COR-L47 (cell line): ENCODE measurements at places on chromosomes 1 and 21.

DNA sequence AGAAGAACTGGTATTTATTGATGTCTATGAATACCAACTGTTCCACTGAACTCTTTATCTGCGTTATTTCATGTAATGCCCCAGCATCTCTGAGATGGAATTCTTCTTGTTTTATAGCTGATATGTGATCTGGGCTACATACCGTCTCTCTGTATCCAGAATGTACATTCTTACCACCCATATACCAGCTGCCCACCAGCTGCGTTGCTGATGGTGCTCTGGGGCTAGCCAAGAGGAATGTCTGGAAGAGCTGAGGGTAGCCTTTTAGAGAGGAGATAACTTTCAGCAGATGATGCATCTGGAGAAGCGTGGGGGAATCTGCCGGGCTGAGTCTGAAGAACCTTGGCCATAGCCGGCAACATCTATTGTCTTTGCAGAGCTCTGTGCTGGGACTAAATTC lies 137.5 kb downstream of the RYR2 start:
- no peak for DNase-seq

GRCh38 chr1:115179397-115180079 lies 90.2 kb upstream of the TSPAN2 start:
- no peak for DNase-seq

GRCh38 chr1:206058927-206059292 lies 5.9 kb downstream of the RHEX start:
- DNase-seq: no peak

DNA sequence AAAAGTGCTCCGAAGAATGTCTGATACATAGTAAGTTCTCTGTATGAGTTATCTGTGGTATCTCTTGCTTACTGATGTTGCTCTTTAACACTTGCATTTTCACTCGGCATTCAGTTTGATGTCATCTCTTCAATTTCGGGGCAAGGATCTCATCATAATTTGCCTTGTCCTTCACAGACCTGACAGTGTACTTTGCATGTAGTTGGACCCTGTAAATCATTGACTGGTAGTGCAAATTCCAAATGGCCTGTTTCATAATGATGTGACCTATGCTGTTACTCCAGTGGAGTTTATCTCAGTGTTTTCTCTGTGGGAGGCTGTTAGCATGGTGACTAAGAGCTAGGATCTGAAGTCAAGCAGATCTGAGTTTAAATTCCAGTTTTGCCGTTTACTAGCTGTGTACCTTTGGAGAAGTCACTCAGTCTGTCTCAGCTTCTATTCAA lies 34.2 kb upstream of the ABCD3 start:
- DNase-seq: no peak

- DNase-seq: no peak
Observed at GRCh38 chr1:56135069-56135863, 444.1 kb downstream of the PLPP3 start.

GRCh38 chr1:174995916-174996315 lies 3.8 kb upstream of the CACYBP start:
- no peak for DNase-seq

GRCh38 chr1:197471248-197471985 lies 203.4 kb downstream of the CRB1 start:
- peak; percentile 83 for DNase-seq

DNA sequence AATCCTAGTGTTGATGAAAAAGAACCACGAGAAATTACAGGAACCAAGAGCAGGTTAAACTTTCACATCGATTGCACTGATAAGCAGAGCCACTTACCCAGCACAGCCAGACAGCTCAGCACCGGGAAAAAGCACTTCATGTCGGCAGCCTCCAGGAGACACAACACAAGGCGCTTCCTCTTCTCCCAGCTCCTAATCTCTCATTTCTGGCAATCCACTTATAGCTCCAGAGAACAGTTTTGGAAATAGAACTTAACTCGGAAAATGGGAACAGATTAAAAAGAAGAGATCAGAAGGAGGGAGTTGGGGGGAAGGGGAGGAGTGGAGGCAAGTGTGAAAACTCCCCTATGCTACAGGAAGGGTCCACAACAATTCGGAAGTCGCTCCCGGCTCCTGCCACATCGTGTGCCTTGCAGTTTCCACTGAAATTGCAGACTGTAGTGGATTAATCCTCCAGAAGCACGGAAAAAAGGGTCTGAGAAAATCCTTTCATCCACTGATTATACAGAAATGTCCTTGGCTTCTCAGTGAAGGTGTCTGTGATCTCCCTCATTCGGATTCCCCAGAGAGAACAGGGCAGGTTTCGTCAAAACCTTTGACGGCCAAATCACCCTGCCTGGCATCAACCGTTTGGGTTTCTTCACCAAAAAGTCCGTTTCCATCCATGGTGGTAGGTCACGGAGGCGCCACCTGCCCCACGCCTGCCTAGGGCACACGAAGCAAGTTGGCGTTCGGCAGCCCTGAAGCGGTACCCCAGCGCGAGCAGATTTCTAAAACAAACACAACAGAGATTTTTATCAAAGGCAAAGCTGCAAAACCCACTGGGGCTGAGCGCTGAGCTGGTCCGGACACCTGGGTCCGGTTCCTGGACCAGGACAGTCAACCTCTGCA lies 1.1 kb downstream of the IGSF3 start:
- DNase-seq: no peak

DNA sequence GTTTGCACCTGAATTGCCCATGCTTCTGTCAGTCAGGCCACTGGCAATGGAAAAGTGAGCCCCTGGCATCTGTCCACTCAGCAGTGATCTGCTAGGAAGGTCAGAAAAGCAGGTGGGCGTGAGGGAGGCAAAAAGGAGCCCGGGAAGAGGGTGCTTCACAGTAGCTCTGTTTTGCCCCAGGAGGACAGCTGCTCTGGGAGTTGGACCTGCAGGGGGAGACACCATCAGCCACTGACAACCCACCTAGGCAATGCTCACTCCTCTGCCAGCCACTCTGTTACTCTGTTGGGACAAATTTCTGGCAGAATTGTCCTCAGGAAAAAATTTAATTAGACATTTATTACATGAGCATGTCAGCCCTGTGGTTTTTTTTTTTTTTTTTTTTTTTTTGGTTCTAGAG lies 146.4 kb downstream of the LRIG2 start:
- no peak for DNase-seq

- DNase-seq: no peak
Observed at GRCh38 chr1:150389650-150390049, 25.7 kb downstream of the RPRD2 start.

DNA sequence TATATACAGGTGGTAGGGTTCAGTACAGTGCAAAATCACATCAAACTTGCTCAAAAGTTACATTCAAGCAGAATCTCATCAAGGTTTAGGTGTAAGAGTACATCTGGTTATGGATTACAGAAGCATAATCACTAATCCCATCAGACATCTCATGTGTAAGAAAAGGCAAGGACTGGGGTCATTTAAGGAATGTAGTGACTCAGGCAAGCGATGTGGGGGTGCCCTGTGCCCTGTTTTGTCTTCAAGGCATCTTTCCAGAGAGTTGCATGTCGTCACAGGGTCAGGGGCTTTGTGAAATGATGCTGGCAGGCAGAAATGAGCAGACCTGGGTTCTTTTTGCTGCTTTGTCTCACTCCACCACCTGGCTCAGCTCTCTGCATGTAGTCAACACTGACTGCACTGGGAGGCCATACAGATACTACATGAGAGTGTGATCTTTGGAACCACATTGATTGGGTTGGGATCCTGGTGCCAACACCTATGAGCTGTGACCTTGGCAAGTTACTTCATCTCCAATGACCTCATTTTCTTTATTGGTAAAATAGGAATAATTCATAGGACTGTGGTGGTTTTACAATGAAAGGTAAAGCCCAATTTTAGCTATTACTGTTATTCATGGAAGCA lies 8.2 kb upstream of the HHIPL2 start:
- no peak for DNase-seq

DNA sequence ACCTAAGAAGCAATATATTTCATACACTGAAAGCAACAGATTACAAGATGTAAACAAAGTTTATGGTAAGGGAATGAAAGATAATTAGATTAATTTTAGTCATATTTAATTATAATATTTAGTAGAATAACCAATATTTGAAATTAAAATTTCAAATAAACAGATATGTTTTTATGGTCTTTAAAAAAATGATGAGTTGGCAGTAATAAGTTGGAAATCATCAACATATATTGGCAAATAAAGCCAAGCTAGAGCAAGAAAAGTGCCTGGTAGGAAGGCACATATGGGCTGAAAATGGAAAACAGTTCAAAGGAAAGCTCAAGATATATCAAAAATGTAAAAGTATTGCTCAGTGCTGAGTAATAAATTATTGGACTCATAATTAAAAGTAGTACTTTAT lies 1274.0 kb downstream of the AMY1C start:
- no peak for DNase-seq

GRCh38 chr1:175969231-175969630 lies 225.8 kb upstream of the TNR start:
- no peak for DNase-seq

DNA sequence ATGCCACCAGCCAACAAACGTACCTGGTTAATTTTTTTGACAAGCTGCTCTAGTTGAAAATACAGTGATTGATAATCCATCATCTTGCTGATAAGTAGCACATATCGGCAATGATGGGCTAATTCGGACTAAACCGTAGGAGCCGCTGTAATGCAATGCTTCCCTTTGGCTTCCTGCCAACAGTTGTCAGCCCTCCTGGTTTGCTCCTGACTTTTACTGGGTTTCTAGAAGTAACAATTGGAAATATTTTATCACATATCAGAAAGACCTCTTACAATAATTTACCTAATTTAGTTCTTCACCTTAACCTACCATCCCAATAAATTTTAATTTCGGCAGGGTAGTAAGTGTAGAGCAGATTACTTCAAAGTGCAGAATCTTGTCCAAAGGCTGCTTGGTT lies 148.5 kb downstream of the DHRS3 start:
- DNase-seq: no peak

- DNase-seq: no peak
Observed at GRCh38 chr1:183953031-183953430, 84.5 kb downstream of the COLGALT2 start.

- DNase-seq: no peak
Observed at GRCh38 chr1:116891396-116892079, 18.2 kb upstream of the PTGFRN start.

GRCh38 chr1:30778154-30778978 lies 20.8 kb upstream of the LAPTM5 start:
- peak; percentile 62 for DNase-seq

- no peak for DNase-seq
Observed at GRCh38 chr1:17347769-17348592, 24.0 kb upstream of the PADI6 start.

GRCh38 chr21:36640174-36640720 lies 58.7 kb upstream of the SIM2 start:
- no peak for DNase-seq

DNA sequence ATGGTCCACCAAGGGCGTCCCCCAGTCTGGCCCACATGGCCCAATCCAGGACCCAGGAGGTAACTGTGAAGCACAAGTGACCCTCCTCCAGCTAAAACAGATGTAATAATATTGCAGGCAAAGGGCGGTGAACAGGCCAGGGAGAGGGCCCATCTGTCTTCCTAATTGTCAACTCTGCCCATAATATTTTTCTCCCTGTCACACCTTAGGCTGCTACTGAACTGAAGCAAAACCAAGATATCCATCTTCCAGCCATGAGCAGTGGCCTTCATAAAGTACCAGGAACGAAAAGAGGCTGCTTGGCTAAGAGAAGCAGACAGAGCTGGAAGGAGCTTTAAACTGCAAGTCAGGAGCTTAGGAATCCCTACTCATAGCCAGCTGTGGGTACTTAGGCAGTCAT lies 3.1 kb downstream of the KANK4 start:
- no peak for DNase-seq

GRCh38 chr1:101363891-101364318 lies 127.1 kb downstream of the S1PR1 start:
- DNase-seq: no peak

GRCh38 chr1:160400223-160400645 lies at the start of gene VANGL2:
VANGL2 (plus strand) TSS chr1:160400564; CDS start chr1:160415838, 15,274 bp downstream.
- peak; percentile 64 for DNase-seq

- DNase-seq: no peak
Observed at GRCh38 chr1:203227371-203228083, 1.9 kb downstream of the CHIT1 start.

DNA sequence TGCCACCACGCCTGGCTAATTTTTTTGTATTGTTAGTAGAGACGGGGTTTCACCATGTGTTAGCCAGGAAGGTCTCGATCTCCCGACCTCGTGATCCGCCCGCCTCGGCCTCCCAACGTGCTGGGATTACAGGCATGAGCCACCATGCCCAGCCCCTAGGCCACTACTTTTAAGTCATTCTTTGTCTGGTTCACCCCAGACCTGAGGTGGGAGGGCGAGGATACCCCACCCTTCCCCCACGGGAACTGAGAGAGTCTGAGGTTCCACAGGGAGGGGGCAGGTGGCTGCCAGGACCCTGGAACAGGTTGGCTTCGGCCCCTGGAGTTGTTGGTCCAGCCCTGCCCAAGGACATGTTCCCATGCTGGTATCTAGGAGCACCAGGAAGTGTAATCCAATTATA lies 7.7 kb upstream of the SDC3 start:
- DNase-seq: no peak

- DNase-seq: no peak
Observed at GRCh38 chr1:90973897-90974798, 47.7 kb downstream of the ZNF644 start.

- no peak for DNase-seq
Observed at GRCh38 chr1:207755846-207756693, 4.2 kb downstream of the CD46 start.

DNA sequence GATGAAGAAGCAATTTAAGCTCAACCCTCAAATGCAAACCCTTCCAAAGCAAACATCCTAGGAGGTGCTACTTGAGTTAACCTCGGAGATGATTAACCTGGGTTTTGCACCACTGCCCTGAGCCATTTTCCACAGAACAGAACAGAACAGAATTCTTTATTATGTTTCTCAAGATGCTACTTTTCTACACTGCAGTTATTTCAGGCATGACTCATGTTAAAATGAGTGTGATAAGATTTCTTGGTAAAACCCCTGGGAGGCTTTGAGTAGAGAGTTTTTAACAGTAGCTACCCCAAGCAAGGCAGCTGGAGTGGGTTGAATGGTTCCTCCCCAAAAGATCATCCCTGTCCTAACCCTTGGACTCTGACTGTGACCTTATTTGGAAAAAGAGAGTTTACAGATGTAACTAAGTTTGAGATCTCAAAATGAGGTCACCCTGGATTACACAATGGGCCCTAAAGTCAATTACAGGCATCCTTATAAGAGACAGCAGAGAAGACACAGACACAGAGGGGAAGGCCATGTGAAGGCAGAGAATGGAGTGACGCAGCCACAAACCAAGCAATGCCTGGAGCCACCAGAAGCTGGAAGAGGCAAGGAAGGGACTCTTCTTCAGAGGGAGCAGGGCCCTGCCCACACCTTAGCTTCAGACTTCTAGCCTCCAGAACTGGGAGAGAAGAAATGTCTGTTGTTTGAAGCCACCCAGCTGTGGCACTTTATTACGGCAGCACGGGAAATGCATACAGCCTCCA lies 153.4 kb downstream of the ETS2 start:
- DNase-seq: no peak

DNA sequence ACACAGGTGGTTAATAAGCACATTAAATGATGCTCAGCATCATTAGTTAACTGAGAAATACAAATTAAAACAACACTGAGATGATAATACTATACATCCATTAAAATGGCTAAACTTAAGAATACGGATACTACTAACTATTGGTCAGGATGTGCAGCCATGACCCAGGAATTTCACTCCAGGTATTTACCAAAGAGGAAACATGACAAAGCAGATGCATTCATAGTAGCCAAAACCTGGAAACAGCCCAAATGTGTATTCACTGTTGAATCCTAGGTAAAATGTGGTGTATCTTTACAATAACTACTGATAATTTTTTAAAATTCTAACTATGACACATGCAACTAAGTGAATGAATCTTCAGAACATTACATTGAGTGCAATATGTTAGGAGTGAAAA lies 73.0 kb downstream of the PTPRC start:
- no peak for DNase-seq
